ENCODE measurements at places on chromosomes 7 and 10.

DNA sequence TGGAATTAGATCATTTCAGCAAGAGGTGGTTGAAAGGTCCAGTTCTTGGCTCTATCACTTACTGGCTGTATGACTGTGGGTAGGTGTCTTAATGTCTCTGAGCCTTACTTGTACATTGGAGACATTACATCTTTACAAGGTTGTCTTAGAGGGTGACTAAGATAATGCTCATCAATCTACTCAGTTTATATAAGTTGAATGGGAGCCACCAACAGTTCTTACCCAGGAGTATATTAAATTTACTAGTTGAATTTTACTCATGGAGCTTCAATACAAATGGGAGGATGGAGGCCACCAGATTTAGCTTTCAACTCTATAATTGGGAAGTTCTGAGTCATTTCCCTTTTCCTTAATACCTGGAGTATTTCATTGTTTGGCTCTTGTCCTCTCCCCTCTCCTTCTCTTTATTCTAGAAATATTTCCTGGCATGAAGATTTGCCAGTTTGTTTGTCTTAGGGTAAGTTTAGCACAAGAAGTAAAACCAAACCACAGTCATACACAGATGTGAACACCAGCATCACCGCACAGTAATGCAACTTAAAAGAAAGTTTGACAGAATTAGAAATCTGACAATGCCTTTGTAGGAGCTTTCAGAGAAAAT lies 222.8 kb downstream of the LRMDA start:
- no peaks in the 10 kb centered on the region for H3K27me3 ChIP-seq
- H3K4me1 ChIP-seq: peaks cover 14% of the 10 kb centered on the region
- no peak for DNase-seq
- no peak overlapping the region for H3K27ac ChIP-seq

GRCh38 chr7:96179837-96180236 lies 142.1 kb downstream of the SLC25A13 start:
- H3K4me3 ChIP-seq: no peak overlapping the region
- peaks cover 27% of the 10 kb centered on the region for H3K36me3 ChIP-seq

- H3K4me1 ChIP-seq: no peaks in the 10 kb centered on the region
- no peak for DNase-seq
- H3K36me3 ChIP-seq: no peaks in the 10 kb centered on the region
- no peaks in the 10 kb centered on the region for H3K27me3 ChIP-seq
- no peak overlapping the region for H3K4me3 ChIP-seq
Measured at GRCh38 chr7:70645876-70646351, 486.0 kb upstream of the GALNT17 start.

- no peaks in the 10 kb centered on the region for H3K27me3 ChIP-seq
- H3K27ac ChIP-seq: no peak overlapping the region
- DNase-seq: no peak
- peaks cover 57% of the 10 kb centered on the region for H3K36me3 ChIP-seq
Measured at GRCh38 chr7:148804343-148805235, 79.5 kb downstream of the EZH2 start.

DNA sequence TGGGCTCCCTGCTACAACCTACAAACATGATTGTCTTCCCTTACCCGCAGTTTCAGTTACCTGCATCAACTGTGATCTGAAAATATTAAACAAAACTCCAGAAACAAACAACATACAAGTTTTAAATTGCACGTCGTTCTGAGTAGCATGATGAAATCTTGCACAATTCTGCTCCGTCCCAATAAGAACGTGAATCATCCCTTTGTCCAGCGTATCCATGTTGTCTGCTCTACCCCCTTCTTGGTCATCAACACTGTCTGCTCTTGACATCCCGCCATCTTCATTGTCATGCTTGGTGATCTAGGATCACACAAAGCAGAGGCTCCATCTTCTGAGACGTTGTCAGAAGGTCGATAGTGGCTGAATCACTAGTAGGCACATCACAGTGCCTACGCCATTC lies 53.9 kb downstream of the ACADSB start:
- no peaks in the 10 kb centered on the region for H3K36me3 ChIP-seq
- no peak overlapping the region for H3K27ac ChIP-seq
- H3K27me3 ChIP-seq: peaks cover 16% of the 10 kb centered on the region
- H3K4me1 ChIP-seq: no peaks in the 10 kb centered on the region

- DNase-seq: no peak
- no peaks in the 10 kb centered on the region for H3K27me3 ChIP-seq
- H3K4me1 ChIP-seq: peaks cover 14% of the 10 kb centered on the region
- no peak overlapping the region for H3K4me3 ChIP-seq
- peak overlapping the region; percentile 31 for H3K27ac ChIP-seq
Measured at GRCh38 chr10:86815035-86815617, 58.7 kb downstream of the BMPR1A start.

DNA sequence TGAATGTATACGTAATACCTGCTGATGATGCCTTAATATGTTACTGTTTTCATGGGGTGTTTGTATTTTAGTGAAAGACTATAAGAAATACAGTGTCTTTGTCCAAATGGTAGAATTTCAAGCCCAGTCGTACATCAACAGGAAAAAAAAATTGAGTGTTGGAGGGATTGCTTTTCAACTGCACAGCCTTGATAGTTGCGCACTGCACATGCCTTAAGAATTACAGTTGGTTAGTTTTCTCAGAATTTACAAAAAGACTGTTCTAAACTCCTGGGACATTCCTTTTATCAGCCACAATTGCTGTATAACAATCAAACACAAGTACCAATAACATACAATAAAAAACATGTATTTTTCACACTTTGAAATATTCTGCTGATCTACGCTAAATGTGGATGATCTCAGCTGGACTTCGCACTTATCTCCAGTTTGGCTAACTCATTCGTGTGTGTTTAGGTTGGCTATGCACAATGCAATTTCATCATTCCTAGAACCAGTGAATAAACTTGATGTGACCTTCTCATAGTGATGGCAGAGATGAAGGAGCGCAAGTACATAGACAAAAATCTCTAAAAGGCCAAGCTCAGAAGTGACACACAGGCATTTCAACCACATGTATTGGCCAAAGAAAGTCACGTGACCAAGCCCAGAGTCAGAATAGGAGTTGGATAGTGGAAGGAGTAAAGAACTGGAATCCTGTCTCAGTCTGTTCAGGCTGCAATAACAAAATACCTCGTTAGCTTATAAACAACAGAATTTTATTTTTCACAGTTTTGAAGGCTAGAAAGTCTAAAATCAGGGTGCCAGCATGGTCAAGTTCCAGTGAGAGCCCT lies 152.3 kb downstream of the IPMK start:
- no peak for DNase-seq
- H3K4me1 ChIP-seq: no peaks in the 10 kb centered on the region
- H3K4me3 ChIP-seq: no peak overlapping the region
- H3K27me3 ChIP-seq: no peaks in the 10 kb centered on the region
- no peak overlapping the region for H3K27ac ChIP-seq

- no peaks in the 10 kb centered on the region for H3K27me3 ChIP-seq
- peak within 1 kb of the TSS; percentile 93 for H3K27ac ChIP-seq
- peak; percentile 84 for DNase-seq
- H3K4me1 ChIP-seq: peaks cover 16% of the 10 kb centered on the region
Measured at GRCh38 chr10:98446661-98447221, at the start of gene HPS1. TSS of gene HPS1 (minus strand) at chr10:98446935. CDS start at chr10:98443240, 3,695 bp downstream.

- H3K4me3 ChIP-seq: no peak overlapping the region
- H3K4me1 ChIP-seq: no peaks in the 10 kb centered on the region
- no peaks in the 10 kb centered on the region for H3K36me3 ChIP-seq
- no peaks in the 10 kb centered on the region for H3K27me3 ChIP-seq
Measured at GRCh38 chr7:47737601-47738000, 155.7 kb upstream of the TNS3 start.

GRCh38 chr7:108167460-108167859 lies 37.3 kb upstream of the LAMB4 start:
- H3K27me3 ChIP-seq: no peaks in the 10 kb centered on the region
- no peak for DNase-seq
- H3K36me3 ChIP-seq: no peaks in the 10 kb centered on the region
- H3K27ac ChIP-seq: no peak overlapping the region
- H3K4me1 ChIP-seq: no peaks in the 10 kb centered on the region

DNA sequence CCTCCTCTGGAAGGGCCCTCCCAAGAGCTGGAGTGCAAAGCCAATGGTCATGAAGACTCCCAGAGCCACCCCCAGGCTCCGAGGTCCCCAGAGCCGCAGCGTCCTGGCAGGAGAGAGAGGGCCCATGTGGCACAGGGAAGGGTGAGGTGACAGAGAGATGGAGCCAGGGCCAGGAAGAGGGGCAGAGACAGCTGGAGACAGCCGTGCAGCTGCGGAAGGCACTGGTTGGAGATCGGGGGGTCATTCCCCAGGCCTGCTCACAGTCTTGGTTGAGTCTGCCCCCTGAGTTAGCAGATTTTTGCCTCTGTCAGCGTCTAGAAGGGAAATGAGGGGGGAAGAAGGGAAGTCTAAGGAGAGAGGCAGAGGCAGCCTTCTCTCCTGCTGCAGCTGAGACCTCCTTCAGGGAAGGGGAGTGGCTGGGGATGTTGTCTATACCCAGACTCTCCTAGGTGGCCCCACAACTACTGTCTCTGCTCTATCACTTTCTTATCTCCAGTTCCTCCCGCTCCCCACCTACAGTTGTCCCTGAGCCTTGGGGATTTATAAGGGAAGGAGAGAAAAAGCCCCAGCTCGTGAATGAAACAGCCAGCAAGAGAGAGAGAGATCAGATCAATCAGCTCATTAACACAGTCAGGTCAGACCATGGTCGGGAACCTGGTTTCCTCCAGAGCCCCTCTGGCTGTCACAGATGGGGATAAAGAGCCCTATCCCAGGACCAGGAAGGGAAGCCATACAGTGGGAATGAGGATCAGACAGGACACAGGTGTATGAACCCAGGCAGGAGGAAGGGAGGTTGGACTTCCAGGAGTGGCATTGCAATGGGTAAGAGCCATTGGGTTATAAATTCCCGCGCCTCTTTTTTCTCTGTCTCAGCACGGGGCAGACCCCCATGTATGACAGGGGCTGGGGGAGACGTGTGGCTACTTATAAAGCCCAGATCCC lies 1.2 kb downstream of the GAL3ST4 start:
- peak overlapping the region; percentile 73 for H3K27ac ChIP-seq
- H3K4me3 ChIP-seq: peak overlapping the region; percentile 57
- no peaks in the 10 kb centered on the region for H3K36me3 ChIP-seq
- H3K27me3 ChIP-seq: peaks cover 7% of the 10 kb centered on the region
- H3K4me1 ChIP-seq: peaks cover 65% of the 10 kb centered on the region
- peak; percentile 62 for DNase-seq

DNA sequence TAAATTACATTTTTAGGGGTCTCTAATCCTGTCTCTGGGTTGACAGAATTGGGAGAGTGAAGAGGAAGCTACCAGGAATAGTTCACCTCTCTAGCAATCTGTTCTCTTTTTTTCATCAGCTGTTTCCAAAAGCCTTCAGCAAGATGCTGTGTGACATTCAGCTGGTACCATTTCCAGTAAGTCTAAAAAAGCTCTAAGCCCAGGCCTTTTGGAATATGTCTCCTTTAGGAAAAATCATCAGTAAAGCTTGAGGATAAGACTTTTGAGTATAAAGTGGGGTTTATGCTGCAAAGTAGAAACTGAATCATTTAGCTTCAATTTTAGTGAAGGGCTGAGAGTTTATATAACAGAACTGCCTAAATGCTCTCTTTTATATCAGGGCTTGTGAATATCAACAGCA lies 81.5 kb downstream of the CCNY start:
- DNase-seq: no peak
- no peak overlapping the region for H3K4me3 ChIP-seq
- H3K27ac ChIP-seq: no peak overlapping the region
- no peaks in the 10 kb centered on the region for H3K27me3 ChIP-seq

DNA sequence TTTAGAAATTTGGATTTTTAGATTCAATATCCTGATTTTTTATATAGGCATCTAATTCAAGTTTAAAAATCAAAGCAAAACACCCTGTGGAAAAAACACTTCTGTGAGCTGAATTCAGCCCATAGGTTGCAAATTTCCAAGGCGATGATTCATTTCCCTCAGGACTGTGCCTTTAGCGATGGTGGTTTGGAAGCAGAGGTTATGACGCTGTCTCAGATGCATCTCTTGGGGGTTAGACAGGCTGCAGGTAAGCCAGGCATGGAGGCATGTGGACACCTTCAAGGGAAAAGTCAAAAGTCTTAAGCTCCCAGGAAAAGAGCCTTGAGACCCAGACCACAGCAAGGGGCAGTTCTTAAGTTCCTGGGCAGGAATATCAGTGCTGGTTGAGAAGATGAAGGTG lies 9.5 kb upstream of the FRA10AC1 start:
- H3K36me3 ChIP-seq: no peaks in the 10 kb centered on the region
- H3K4me3 ChIP-seq: no peak overlapping the region
- no peak for DNase-seq
- no peak overlapping the region for H3K27ac ChIP-seq
- no peaks in the 10 kb centered on the region for H3K27me3 ChIP-seq

DNA sequence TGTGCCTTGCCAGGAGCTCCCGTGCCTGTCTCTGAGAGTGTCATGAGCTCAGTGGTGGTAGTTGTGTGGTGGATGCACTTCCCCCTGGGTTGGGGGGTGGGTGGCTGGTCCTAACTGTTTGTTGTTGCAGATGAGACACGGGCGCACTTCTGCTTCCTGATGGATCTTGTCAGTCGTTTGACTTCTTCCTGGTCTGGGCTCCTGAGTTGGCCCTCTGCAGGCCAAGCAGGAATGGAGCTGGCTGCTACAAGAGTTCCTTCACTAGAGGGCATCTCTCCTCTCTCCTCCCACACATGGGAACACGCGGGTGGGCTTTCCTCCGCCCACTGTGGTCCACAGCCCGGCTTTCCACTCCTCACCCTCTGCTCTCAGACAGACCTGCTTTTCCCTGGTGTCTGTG lies 82.0 kb downstream of the BMS1 start:
- no peak overlapping the region for H3K4me3 ChIP-seq
- H3K27me3 ChIP-seq: peaks cover 37% of the 10 kb centered on the region
- H3K36me3 ChIP-seq: no peaks in the 10 kb centered on the region
- no peak for DNase-seq
- no peak overlapping the region for H3K27ac ChIP-seq

DNA sequence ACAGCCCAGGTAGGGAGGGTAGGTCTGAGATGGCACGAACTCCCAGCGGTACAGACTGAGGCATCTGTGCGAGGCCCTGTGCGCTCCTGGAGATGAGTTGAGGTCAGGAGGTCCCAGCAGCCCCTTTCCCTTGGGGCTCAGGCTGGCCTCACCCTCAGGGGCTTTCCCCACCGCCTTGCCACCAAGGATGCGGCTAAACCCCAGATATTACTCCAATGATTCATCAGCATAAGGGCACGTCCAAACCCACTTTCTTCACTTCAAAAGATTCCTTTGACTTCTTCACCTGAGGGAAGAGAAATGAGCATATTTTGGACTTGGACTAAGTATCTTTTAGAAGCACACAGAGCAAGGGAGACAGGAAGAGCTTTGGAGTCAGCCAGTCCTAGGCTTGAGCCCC lies 20.3 kb downstream of the UROS start:
- H3K4me1 ChIP-seq: no peaks in the 10 kb centered on the region
- H3K27me3 ChIP-seq: no peaks in the 10 kb centered on the region
- H3K4me3 ChIP-seq: no peak overlapping the region

DNA sequence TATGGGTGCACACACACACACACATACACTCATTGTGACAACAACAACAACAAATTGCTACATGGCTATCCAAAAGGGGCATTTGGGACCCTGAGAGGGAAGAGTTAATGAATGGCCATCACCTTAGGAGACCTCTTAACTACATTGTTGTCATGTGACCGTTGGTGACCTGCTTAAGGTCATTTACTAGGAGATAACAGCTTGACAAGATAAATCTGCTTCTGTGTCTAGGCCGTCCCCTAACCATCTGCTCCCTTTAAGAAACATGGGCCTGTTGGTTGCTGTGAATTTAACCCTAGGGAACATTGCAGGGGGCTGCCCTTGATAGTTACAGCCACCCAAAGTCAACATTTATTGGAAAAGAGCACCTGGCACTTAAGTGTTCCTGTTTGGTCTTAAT lies 29.7 kb downstream of the C1QL3 start:
- no peaks in the 10 kb centered on the region for H3K4me1 ChIP-seq
- no peak overlapping the region for H3K4me3 ChIP-seq
- H3K27me3 ChIP-seq: no peaks in the 10 kb centered on the region
- H3K27ac ChIP-seq: no peak overlapping the region

GRCh38 chr10:68795886-68796532 lies 31.3 kb upstream of the STOX1 start:
- no peak for DNase-seq
- H3K27ac ChIP-seq: peak overlapping the region; percentile 3
- H3K36me3 ChIP-seq: peaks cover 29% of the 10 kb centered on the region
